ENCODE measurements at places on chromosomes 7 and 10. TPM values are rescaled to one million over a fixed set of nuclear protein-coding genes. Genes with fewer than 3 reads are reported as not detected.

DNA sequence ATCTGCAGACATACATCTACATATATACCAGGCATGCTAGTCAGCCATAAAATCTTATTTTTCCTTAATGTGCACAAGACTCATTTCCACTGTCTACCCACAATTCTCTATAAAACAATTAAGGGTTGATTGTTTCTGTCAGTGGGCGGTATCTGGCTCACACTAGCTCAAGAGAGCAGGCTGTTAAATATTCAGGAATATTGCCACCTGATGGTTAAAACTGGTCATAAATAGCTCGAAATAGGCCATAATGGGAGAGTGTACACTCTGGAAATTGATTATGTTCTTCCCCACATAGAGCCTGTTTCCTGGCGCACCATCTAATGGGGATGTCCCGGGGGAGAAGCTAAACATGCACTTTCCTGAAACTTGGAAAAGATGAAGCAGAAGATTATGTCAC, 620.6 kb upstream of the ANKRD30A start:
- DNase-seq: no peak

TNS3 gene
- polyA plus RNA-seq: 87.4 TPM

PNLIPRP3 gene
- polyA plus RNA-seq: not detected

TEX47 gene
- not detected for polyA plus RNA-seq

GPR26 gene
- polyA plus RNA-seq: 0.07 TPM

GRCh38 chr10:44143556-44143955, 241.3 kb downstream of the CXCL12 start:
- no peak for DNase-seq

DNA sequence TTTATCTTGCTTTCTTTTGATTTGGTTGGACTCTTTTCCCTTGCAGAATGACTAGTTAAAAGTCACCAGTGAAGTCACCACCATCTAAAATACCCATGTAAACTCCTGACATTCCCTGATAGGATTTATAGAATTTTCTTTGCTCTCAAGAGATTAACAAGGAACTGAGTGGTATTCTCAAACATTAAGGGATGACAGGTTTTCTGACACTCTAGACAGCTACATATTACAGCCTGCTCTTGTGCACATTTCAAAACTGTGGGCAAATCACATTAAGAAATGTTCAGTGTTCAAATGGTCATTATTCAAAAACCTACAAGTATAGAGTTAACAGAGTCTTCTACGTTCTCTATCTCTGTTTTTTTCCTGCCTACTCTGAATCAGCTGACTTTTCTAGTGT, 15.8 kb upstream of the ACSM6 start:
- DNase-seq: no peak

- DNase-seq: no peak
Measured at GRCh38 chr7:101124376-101125056, 2.4 kb upstream of the SERPINE1 start.

DNA sequence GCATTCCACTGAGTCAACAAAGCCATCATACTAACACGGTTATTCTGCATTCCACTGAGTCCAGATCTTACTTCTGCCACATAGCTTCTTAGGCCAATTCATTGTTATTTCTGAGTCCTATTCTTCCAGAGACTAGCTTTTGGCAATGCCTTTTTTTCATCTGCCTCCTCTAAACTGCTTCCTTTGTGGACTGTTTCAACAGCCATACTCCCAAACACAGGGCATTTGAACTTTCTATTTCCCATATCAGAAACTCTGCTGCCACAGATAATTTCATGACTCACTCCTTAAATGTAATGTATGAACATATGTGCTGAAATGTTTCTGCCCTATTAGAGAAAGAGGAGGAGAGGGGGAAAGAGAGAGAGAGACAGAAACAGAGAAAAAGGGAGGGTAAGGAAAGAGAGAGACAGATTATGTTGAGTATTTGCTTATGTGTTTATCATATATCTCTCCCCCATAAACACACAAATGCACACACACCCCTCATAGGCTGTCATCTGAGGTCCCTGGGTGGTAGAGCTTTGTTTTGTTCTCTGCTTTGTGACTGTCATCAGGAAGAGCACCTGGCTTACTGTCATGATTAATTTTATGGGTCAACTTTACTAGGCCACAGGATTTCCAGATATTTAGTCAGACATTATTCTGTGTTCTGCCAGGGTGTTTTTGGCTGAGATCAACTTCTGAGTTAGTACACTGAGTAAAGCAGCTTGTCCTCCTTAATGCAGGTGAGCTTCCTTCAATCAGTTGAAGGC, 308.0 kb upstream of the KCND2 start:
- no peak for DNase-seq

OR2A12 gene
- polyA plus RNA-seq: 0.05 TPM

DNA sequence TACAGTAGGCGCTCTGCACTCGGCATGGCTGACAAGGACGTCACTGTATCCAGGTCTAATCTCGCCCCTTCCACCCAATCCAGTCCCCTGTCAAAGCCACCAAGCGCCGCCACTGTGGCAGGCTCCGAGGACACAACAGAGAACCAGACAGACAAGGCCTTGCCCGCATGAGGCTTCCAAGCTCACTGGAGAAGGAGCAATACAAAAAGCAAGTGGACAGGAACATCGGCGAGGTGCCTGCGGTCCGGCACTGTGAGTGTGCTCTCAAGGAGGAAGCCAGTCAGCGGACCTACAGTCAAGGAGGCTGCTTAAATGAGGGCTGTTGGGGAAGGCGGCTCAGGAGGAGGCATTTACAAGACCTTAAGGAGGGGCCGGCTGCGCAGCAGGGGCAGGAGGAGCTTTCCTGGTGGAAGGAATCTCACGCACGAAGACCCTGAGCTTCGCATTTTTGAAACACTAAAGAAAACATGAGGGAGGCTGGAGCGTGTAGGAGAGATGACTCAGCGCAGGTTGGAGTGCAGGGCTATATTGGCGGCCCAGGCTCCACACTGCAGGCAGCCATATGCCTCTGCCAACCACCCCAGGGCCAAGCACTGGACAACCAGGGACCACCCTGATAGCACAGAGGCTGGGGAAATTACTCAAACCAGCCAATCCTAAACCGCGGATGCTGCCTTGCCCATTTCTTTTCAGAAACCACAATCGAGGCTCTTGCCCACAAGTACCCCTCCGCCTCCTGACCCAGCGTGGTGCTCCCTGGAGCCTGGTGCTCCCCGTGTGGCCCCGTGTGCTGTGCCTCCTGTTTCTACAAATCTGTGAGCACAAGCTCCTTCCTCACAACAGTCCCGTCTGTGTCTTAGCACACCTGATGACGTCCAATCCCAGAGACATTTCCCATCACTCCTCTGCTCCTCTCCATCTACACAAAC, 28.9 kb downstream of the GNA12 start:
- no peak for DNase-seq

- DNase-seq: no peak
Measured at GRCh38 chr7:80821771-80822319, 97.0 kb downstream of the SEMA3C start.

UBTD1 gene
- polyA plus RNA-seq: 6.5 TPM
